Stimulated activated CD4-positive, alpha-beta T cell treated with anti-CD3 and anti-CD28 coated beads, Interleukin-12 subunit alpha, Interleukin-12 subunit beta, amount 100 ng/mL, for 4 hours (primary cell): ENCODE measurements at places on chromosomes 11 and 22.

DNA sequence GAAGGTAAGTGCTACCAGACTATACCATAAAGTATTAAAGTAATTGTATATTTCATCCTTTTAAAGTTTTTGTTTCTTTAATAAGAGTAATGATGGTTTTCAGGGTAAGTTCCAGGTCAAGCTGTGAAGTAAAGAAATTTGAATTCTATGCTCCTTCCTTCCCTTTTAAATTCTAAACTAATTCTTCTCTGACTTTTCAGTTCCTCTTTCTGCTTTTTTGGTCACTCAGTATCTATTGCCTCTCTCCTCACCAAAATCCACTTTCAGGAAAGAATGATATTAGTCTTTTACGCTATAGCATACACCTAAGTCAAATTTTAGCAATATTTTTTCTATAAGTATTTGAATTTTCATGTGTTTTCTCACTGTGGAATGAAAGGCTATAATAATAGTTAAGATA is 8.2 kb downstream of the MMP8 start:
- no peak for DNase-seq

DNA sequence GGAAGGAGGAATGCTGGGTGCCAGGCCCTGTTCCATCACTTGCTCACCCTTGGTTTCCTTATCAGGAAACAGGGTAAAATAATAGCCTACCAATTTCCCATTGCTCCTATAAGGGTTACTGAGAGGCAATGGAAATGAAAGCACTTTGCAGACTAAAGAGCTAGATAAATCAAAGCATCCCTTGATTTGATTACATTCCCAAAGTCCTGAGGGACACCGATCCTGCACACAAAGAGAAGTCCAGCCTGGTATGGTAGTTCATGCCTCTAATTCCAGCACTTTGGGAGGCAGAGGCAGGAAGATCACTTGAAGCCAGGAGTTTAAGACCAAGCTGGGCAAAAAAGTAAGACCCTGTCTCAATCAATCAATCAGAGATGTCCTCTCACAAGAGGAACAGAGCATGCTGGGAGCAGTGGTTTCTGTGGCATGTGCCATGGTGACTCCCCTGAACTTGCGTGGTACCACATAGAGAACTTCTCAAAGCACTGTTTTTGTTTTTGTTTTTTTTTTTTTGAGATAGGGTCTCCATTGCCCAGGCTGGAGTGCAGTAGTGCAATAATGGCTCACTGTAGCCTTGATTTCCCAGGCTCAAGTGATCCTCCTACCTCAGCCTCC is 10.7 kb downstream of the TBC1D10A start:
- DNase-seq, result no peak

DNA sequence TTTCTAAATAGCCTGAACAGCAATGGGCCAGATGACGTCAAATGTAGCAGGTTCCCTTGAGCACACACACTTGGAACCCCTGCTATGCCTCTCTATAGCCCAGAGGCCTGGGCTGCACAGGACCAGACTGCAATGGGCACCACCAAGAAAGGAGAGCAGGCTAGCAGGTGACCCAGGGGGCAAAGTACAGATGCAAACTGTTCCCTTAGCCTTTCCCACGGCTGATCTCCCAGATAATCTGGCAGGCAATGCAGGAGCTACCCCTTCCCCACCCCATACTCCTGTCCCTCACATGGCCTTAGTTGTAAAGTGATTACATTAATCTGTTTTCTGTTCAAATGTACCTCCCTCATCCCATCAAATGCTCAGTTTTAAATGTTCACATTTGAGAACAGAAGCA is 41.3 kb downstream of the SMCO4 start:
- no peak for DNase-seq

DNA sequence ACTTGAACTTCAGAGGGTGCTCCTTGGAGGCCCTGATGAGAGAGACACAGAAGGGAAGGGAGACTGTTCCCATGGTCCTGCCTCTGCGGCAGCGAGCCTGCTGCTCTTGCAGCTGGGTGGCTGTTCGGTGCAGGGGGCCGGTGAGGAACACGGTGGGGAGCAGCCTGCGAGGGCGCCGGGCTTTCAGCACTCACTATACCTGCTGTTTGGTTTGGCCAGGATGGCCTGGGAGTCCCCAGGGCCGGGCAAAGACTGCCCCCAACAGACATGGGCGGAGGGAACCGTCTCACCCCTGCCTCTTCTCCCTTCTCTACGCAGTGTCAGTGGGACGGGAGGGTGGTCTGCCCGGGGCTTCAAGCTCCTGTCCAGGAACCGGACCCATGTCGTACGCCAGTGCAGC is 58.0 kb upstream of the PRODH start:
- DNase-seq, result no peak

DNA sequence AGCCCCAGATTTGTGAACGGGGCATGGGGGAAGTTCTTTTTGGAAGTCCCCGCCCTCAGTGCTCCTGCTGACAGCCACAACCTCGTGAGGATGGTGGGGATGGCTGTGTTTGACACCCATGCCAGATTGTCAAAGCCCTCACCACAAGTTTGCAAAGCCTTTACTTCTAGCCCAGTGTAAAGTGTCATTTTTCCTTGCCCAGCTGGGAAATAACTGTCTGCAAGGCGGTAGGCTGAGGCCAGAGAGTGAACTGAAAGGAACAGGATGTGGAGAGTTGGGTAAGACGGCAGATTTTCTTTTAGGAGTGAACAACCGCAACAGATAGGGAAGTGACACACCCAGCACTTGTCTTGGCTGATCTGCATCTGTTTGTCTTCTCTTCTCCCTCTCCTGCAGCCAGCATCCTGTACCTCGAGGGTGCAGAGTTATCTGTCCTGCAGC is 13.6 kb downstream of the IL17RA start:
- DNase-seq, result no peak

- no peak for DNase-seq
These were observed 214.2 kb upstream of the ARHGAP42 start for GRCh38 chr11:100472727-100473389.

DNA sequence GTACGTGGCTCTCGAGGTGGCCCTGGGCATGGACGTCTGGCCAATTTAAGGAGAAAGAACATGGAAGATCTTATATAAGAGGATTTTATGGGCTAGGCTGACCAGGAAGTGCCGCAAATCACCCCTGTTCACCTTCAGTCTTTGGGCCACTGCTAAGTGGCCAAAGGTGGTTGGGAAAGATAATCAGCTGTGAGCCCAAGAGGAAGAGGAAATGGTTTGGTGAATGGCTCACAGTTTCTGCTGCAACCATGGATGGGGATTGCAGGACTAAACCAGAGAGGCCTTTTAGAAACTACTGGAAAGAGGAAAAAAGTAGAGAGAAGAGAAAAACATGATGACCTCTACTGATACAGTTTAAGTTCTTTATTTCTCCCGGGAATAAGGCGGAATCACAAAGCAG is 96.0 kb upstream of the ARHGAP20 start:
- DNase-seq, result no peak

DNA sequence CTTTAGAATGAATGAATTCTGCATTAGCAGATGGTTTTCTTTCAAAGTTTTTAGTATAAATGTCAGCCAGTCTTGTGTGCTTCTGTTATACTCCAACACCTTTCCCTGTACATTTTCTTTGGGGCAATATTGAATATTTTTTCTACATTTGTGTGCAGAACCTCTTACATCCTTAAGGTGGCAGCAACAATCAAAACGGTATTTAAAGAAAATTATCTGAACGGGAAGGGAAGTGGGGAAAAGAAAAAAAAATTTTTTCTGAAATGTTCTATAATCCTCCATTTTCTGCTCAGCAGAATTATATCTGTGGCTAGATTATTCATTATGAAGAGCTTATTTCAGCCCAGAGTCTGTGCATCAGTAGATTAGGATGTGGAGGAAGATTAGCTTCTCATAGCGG is 347.3 kb upstream of the RAG2 start:
- no peak for DNase-seq

- no peak for DNase-seq
These were observed 41.3 kb upstream of the TUB start for GRCh38 chr11:8039530-8040260.

DNA sequence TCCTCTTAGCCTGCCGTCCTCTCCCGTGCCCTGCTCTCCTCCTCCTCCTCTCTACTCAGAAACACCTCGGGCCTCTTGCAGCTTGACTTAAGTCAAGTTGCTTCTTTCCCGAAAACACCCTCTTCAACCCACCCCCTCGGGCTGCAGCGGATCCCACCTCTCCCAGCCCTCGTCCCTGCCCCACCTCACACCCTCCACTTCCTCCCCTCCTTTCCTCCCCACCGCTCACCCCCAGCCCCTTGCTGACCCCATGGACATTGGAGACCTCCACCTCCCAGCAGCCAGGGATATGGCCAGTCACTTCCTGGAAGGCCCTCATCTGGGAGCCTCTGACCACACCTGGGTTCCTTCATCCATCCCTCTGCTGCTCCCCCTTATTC is 8.5 kb upstream of the CYTH4 start:
- DNase-seq, result no peak

GRCh38 chr11:44300844-44301563 is 8.9 kb downstream of the ALX4 start:
- DNase-seq, result no peak

GRCh38 chr22:28594076-28594796 is 85.4 kb downstream of the TTC28 start:
- no peak for DNase-seq

DNA sequence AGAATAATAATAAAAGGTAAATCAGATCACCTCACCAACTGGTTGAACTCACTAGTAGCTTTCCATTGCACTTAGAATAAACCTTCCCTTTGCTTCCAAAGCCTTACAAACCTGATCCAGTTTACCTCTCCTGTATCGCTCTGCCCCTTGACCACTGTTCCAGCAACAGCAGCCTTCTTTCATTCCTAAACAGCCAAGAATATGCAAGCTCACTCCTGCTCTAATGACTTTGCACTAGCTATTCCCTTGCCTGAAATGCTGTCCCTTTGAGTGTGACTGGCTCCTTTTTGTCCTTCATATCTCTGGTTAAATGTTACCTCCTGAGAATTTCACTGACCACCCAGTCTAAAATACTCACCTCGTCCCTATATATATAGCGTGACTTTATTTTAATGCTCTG is 9.6 kb upstream of the PIK3C2A start:
- DNase-seq, result no peak

GRCh38 chr22:29183971-29184848 is 21.5 kb upstream of the EMID1 start:
- DNase-seq, result no peak

DNA sequence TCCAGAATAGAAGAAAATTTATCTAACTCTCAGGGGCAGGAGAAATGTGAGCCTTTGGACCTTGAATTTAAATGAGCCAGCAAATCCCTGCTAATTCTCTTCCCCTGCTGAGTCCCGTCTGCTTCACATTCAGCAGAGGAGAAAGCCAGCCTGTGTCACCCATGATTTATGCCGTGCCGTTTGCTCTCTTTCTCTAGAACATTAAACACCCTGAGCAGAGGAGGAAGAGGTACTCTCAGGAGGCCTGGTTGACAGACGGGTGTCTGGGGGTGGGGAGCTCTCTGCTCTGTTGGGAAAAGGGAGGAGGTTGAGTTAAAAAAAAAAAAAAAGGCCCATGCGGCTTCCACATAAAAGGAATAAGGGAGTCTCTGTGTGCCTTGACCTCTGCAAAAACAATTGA is 11.3 kb upstream of the MTMR3 start:
- DNase-seq, result no peak

DNA sequence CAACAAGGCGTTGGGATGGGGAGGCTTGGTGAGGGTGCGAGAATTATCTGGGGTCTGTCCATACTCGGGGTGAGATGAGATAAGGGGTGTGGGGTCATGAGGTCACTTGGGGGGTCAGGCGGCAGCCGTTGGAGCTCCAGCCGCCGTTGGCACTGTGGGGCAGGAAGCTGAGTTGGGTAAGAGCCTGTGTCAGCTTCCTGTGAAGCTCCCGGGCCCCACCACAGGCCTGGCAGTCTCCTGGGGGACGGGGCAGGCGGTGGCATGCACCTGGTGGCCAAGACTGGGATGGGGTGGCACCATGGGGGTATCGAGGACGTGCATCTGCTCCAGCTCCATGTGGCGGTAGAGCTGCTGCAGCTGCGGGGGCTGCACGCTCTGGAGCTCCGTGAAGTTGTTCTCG is 7.1 kb upstream of the MYBPC3 start:
- DNase-seq, result no peak

DNA sequence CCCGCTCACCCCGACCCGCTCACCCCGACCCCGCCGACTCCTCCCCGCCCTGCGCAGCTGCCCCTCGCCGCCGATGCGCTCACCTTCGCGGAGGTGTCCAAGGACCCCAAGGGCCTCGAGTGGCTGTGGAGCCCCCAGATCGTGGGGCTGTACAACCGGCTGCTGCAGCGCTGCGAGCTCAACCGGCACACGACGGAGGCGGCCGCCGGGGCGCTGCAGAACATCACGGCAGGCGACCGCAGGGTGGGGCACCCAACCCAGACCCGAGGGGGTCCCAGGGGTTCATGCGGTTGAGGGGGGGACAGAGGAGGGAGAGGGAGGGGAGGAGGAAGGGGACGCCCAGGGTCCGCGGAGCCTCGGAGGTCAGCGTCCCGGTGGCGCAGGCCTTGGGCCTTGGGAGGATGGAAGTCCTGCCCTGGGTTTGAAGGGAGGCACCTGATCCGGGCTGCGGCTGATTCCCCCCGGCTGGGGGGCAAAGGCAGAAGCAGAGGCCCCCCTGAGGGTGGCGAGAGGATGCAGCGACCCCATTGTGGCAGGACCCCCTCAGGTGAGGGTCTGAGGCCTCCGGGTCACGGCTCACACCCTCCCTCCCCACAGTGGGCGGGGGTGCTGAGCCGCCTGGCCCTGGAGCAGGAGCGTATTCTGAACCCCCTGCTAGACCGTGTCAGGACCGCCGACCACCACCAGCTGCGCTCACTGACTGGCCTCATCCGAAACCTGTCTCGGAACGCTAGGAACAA is 9.2 kb downstream of the PKP3 start:
- no peak for DNase-seq

- no peak for DNase-seq
These were observed 37.1 kb upstream of the SORL1-AS1 start for GRCh38 chr11:121489823-121490222.

DNA sequence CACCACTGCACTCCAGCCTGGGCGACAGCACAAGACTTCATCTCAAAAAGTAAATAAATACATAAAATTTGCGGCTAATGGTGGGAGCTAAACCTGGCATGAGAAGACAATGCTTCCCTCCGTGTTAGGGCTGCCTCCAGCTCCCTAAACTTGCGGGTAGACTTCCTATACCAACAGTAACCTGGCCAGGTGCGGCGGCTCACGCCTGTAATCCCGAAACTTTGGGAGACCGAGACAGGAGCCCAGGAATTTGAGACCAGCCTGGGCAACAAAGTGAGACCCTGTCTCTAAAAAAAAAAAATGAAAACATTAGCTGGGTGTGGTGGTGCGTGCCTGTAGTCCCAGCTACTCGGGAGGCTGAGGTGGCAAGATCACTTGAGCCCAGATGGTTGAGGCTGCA is 25.3 kb downstream of the SLC25A18 start:
- no peak for DNase-seq

DNA sequence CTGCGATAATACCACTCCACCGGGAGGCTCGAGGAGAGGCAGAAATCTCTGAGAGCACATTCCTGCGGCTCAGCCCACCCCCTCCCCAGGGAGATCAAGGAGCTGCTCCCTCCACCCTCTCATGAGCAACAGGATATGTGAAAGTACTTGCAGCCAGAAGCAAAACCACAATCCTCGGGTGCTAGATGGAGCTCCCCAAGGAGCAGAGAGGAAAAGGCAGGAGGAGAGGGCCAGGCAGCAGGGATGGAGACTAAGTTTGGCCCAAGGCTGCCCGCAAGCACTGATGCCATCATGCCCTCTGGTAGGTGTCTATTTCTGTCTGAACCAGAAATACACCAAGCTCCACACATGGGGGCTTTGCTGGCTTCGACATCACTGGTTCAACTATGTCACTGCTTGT is 22.3 kb downstream of the VPS37C start:
- no peak for DNase-seq
